CD8-positive, alpha-beta memory T cell (primary cell): ENCODE measurements at places on chromosomes 16 and 17. TPM values are rescaled to one million over a fixed set of nuclear protein-coding genes. Genes with fewer than 3 reads are reported as not detected.

ARL5C gene
- total RNA-seq = not detected

ENPP7 gene
- not detected for total RNA-seq

SLC12A3 gene
- total RNA-seq = not detected

MYH3 gene
- 3.5 TPM for total RNA-seq

ZNF785 gene
- total RNA-seq = 13.0 TPM

LRRC37A3 gene
- 9.3 TPM for total RNA-seq

NQO1 gene
- total RNA-seq = 16.9 TPM

MT3 gene
- not detected for total RNA-seq

ODF4 gene
- not detected for total RNA-seq

PCGF2 gene
- total RNA-seq = 0.89 TPM

LLGL2 gene
- 17.8 TPM for total RNA-seq

DNA sequence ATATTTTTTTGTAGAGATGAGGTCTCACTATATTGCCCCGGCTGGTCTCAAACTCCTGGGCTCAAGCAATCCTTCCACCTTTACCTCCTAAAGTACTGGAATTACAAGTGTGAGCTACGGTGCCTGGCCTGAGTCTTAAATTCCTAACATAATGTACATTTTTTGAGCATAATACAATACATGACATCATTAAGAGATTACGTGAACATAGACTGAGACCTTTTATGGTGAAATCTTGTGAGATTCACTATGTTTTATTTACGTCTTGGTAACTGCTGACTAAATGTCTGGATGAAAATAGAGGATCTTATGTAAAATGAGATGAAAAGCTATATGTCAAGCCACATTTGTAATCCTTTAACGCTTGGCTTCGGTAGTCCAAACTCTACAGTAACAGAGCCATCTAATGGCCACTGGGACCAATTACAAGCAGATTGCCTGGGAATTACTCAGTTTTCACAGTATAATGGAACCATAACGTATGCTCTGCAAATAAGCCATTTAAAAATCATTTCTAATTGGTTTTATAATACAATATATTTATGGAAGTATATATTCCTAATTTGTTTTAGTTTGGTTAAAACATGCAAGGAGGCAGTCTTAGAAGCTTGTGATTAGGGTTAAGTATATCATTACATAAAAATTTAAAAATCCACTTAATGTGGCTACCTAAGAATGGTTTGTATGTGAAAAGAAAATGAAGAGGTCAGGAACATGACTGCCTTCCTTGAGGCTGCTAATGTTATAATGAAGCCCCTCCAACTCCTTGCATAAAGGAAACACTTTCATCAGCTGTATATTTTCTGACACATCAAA is 8.1 kb upstream of the EFCAB13 start:
- no peaks in the 10 kb centered on the region for H3K4me1 ChIP-seq
- no peaks in the 10 kb centered on the region for H3K27me3 ChIP-seq
- H3K36me3 ChIP-seq = no peaks in the 10 kb centered on the region
- DNase-seq = no peak
- H3K4me3 ChIP-seq = no peak overlapping the region

GRCh38 chr17:77914385-77915254 is 43.9 kb upstream of the TNRC6C start:
- no peak overlapping the region for H3K27ac ChIP-seq
- no peak overlapping the region for H3K4me3 ChIP-seq
- no peaks in the 10 kb centered on the region for H3K4me1 ChIP-seq

GRCh38 chr16:56311208-56312027 is 113.9 kb downstream of the AMFR start:
- H3K27me3 ChIP-seq = no peaks in the 10 kb centered on the region
- H3K4me1 ChIP-seq = no peaks in the 10 kb centered on the region
- no peak overlapping the region for H3K4me3 ChIP-seq
- no peak for DNase-seq
- no peaks in the 10 kb centered on the region for H3K36me3 ChIP-seq

DNA sequence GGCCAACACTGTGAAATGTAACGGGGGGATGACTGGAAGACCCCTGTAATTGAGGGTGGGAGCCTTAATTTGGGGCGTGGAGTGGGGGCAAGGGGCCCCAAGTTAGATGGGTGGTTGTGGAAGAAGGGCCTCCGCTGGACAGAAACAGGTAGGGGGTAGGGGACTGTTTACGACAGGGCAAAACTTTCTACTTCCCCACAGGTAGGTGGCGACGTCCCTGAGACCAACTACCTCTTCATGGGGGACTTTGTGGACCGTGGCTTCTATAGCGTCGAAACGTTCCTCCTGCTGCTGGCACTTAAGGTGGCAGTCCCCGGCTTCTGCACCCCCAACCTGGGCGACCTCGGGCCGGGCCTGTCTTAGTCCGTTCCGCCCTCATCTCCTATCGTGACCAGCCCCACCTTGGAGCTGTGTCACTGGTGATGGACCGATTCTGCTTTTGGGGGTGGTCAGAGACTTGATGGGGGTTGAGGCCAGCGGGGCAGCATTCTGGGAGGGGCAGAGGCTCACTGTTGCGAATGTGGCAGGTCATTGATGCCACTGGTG is 6.8 kb downstream of the PPP4C start:
- DNase-seq = no peak
- no peak overlapping the region for H3K4me3 ChIP-seq
- peaks cover 44% of the 10 kb centered on the region for H3K36me3 ChIP-seq
- H3K4me1 ChIP-seq = peaks cover 11% of the 10 kb centered on the region
- no peak overlapping the region for H3K27ac ChIP-seq

GRCh38 chr16:3574195-3574594 is 3.0 kb downstream of the NLRC3 start:
- no peak overlapping the region for H3K27ac ChIP-seq
- no peak overlapping the region for H3K4me3 ChIP-seq
- DNase-seq = no peak

GRCh38 chr16:24430954-24431760 is 108.2 kb upstream of the RBBP6 start:
- DNase-seq = no peak
- no peak overlapping the region for H3K27ac ChIP-seq
- H3K4me3 ChIP-seq = no peak overlapping the region
- no peaks in the 10 kb centered on the region for H3K27me3 ChIP-seq
- H3K36me3 ChIP-seq = no peaks in the 10 kb centered on the region
- H3K4me1 ChIP-seq = no peaks in the 10 kb centered on the region

DNA sequence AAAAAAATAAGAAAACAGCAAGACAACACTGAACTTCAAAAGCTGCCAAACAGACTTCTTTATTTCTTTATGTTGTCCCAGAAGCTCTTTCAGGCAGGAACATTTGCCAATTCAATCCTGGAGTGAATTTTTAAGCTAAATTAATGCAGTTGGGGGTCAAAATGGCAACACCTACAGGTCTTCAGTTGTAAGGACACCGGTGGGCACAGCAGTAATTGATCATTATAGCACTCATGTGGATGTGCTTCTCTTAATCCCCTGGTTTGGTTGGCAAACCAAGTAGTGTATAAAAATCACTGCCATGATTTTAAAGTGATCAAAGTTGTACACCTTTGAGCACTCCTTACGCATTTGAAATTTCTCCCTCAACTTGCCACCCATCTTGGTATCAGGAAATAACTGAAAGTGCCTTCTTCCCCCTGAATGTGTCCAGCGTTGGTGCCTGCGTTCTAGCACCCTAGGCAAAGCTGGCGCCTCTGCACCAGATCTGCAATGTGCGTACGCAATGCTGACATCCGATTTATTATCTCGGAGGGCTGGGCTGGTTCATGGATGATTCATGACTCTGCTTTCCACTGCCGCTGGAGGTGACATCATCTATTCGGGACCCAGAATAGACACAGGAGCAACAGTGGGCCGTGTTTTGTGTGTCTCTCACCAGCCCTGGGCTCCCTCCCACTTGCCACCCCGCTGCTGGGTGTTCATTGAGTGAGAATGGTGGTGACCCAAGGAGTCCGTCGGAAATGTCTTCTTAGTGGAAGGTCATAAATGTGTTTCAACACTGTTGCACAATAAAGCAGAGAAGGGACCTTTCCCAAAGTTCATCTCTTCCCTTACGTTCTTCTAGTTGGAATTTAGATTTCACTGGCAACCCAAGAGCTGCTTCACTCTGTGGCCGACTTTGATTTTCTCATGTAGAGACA is 203.4 kb downstream of the CCDC182 start:
- peaks cover 4% of the 10 kb centered on the region for H3K4me1 ChIP-seq
- H3K4me3 ChIP-seq = no peak overlapping the region
- DNase-seq = no peak
- no peaks in the 10 kb centered on the region for H3K27me3 ChIP-seq
- no peak overlapping the region for H3K27ac ChIP-seq
- H3K36me3 ChIP-seq = no peaks in the 10 kb centered on the region

DNA sequence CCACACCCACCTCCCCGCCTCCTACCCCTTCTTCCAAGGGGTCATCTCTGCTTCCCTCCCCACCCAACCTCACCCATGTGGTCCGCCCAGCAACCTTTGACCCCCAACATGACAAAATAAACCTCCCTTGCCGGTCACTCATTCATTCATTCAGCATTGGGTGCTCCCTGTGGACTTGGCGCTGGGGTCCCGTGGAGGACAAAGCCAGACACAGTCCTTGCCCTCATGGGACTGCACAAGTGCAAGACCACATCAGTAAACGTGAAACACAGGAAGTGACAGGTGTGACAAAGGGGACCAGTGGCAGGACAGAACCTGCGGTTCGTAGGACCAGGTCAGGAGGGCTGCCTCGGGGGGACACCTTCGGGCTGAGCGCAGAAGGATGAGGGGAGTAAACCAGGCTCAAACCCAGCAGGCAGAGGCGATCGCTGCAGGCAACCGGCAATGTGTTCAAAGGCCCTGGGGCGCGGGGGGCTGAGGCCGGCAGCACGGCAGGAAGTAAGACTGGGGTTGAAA is 185.4 kb downstream of the SEC14L1 start:
- no peaks in the 10 kb centered on the region for H3K27me3 ChIP-seq
- DNase-seq = no peak
- peaks cover 53% of the 10 kb centered on the region for H3K4me1 ChIP-seq
- no peak overlapping the region for H3K27ac ChIP-seq

- no peak overlapping the region for H3K4me3 ChIP-seq
- DNase-seq = no peak
- no peak overlapping the region for H3K27ac ChIP-seq
- H3K4me1 ChIP-seq = no peaks in the 10 kb centered on the region
- H3K27me3 ChIP-seq = no peaks in the 10 kb centered on the region
These were observed 13.5 kb downstream of the MARCHF10 start for GRCh38 chr17:62794666-62794971.

- no peak for DNase-seq
- H3K36me3 ChIP-seq = peaks cover 38% of the 10 kb centered on the region
- no peaks in the 10 kb centered on the region for H3K27me3 ChIP-seq
- no peak overlapping the region for H3K27ac ChIP-seq
These were observed 69.7 kb downstream of the RPA1 start for GRCh38 chr17:1899403-1900000.

DNA sequence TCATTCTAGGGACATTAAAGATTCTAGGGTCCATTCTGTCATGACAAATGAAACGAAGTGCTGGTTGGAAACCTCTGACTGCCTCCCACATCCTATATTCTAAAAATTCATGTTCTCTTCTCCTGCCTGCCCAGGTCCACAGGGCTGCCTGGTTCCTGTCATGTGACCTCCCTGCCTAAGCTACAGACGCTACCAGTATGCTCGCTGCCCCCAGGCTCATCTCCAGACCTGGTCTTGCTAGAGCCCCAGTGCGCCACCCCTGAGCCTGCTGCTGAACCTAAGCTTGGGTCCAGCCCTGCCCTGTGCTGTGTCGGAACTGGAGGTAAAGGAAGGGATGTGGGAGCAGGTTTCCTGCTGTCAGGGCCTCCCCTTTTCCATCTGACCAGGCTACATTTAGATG is 231.6 kb upstream of the CDH5 start:
- no peak overlapping the region for H3K4me3 ChIP-seq
- DNase-seq = no peak
- no peak overlapping the region for H3K27ac ChIP-seq
- H3K36me3 ChIP-seq = no peaks in the 10 kb centered on the region
- H3K27me3 ChIP-seq = no peaks in the 10 kb centered on the region

GRCh38 chr17:8408371-8408770 is 10.7 kb upstream of the RNF222 start:
- H3K27ac ChIP-seq = no peak overlapping the region
- no peaks in the 10 kb centered on the region for H3K27me3 ChIP-seq
- H3K4me1 ChIP-seq = peaks cover 10% of the 10 kb centered on the region
- H3K36me3 ChIP-seq = no peaks in the 10 kb centered on the region
